ENCODE measurements at places on chromosomes 13 and 19.

GRCh38 chr13:37168151-37168550 lies 62.7 kb upstream of the CSNK1A1L start:
- DNase-seq = no peak

DNA sequence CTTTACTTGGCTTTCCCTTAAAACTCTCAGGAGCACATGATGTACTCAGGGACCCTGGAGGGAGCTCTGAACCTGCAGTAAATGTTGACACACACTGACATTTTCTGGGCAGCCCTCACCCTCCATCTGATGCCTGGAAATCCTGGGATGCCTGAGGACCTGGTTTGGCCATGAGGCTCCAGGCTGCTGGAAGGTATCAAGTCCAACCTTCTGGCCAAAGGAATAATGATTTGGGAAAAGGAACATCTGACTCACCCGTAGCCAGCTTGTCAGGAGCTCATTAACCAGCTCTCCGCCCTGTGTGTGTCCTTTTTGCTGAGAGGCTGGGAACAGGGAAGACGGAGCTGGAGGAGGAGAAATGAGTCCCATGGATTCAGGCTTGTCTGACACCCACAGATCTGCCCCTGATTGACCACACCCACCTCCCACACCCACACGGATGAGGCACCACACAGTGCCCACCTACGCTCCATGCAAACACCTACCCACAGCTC lies 10.3 kb downstream of the ZNF558 start:
- DNase-seq = no peak

DNA sequence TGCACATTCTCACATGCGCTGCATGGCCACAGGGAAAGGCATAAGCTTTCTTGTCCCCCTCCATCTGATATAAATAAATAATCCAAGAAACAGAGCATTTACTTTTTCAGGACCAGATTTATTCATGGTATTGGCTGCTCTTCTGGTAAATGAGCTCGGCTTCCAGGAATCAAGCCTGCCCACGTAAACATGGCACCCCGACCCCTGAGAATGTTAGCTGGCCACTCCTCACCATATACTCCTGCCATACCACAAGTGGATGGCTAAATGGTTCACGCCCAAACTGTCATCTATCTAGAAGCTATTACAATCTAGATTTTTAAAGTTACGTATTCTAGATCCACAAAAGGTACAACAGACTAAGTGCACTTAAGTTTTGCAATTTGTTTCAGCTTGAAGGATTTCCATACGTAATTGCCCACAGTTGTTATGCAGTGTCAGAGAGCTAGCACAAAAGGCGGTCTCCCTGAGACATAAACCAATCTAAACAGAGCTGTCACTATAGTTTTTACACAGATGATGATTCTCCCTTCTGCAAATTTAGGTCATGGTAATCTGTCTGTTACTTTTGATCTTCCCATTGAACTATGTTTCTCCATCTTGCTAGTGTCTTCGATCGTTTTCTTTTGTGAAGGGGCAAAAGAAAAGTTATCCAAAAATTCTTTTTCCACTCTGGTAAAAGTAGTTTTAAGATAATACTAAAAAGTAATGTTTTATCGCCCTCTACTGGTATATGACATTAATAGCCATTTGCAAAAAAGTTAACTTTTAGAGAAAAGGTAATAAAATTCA lies 16.2 kb upstream of the FOXO1 start:
- no peak for DNase-seq

DNA sequence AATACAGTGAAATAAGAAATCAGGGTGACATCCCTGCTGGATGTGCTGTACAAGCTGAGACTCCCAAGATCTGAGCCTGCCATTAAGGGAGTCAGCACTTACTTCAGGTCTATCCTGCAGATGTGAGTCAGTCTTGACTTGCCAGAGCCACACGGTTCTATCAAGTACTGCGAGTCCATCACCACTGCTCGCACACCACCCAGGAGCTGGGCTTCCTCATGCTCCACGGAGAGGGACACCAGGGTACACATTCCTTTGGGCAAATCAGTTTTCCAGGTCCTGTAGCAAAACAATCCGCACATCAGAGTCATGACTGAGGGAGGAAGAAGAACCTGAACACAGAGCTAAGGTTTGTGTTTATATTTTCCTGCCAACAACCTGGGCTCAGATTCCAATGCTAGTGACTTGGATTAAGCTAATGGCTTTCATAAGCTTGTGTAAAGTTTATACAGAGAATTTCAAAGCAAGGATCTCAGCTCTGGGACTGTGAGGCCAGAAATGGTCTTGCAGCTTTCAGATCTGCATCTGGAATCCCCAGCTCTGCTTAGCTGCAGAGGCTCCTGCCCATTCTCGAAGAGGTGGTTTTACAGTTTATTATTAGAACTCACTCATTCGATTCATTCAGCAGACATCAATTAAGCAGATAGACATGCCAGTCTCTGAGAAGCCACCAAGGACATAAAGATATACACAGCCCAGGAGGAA lies 90.6 kb downstream of the KL start:
- DNase-seq = no peak

DNA sequence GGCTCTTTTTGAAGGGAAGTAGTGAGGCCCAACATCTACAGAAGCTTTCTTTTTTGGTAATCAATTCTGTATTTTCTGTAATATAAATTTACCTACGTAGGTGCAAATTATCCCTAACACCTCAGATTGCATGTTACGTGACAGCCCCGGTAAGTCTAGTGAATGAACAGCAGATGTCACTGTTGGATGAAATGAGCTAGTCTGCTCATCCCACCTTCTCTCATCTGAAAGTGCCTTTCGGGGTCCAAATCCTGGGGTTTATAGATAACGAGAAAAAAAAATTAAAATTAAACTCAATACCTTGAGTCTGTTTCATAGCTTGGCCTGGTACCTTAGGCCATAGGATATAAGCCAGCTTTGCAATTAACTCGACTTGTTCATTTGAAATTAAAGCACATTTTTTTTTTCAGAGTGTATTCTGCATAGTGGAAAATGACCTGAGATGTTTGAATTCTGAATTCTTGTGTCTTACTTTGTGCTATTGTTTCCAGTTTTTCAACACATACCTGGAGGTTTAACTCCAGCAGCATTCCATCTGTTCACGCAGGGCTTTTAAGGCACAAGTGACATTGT lies 548.2 kb downstream of the GPC5 start:
- no peak for DNase-seq

- no peak for DNase-seq
Measured at GRCh38 chr13:76009267-76009890, 373.2 kb downstream of the LMO7 start.

GRCh38 chr19:16714702-16715287 lies 4.9 kb upstream of the NWD1 start:
- no peak for DNase-seq

DNA sequence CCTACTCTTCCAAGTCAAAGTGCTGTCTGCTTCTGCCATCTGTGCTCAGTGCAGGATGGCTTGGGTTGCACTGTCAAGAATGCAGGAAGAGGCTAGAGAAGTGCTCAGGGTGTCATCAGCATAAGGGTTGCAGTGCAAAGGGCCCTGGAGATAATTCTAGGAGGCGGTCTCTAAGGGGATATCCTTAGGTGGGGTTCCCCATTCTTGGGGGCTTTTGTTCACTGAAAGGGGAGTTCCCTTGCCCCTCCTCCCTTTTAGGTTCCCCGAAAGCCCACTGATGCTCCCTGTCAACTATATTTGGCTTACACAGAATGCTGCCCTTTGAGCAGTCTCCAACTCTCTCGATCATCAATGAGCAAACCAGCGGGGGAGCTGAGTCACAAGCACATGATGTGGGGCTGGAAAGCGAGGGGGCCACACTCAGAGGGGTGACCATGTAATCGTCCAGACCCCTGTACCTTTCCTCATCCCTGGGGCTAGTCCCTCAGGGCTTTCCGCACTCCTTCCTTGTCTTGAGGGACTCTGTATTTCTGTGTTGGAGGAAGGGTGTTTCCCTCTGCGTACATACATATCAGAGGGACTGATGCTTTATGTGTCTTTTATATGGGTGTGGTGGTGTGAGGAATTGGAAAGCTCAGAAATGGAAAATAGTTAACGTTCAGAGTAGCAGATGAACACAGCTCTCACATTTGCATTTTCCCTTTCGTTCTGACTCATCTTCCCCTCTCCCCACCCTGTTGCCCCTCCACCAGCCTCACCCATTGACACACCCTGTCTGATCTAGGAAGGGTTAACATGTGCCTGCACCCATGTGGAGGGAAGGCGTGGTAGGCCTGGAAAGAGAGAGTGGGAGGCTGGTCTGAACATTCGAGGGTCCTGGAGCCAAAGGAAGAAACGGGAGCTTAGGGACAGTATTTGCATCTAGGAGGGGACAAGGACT lies 6.7 kb downstream of the ZBTB32 start:
- no peak for DNase-seq

DNA sequence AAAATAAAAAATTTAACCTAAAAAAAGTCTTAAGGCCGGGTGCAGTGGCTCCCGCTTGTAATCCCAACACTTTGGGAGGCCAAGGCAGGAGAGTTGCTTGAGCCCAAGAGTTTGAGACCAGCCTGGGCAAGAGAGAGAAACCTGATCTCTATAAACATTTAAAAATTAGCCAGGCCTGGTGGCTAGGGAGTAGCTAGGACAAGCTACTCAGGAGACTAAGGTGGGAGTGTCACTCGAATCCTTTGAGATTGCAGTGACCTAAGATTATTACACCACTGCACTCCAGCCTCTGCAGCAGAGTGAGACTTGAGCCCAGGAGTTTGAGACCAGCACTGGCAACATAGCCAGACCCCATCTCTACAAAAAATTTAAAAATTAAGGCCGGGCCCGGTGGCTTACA lies 1.1 kb downstream of the CCDC97 start:
- no peak for DNase-seq

DNA sequence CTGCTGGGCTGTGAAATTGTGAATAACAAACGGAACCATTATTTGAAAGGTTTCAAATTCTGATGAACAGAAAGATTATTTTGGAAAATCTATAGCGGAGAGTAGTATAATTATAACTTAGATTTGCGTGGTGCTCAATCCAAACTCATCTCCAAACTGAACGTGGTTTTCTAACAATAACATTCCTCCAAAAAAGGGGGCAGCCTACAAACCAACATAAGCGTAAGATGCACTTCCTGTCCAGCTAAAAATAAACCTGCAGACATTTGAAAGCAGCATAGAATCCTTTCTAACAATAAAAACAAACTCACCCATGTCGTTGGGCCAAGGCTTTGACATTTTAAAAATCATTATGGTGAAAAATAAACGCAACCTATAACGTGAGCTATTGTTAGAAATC lies 178.4 kb downstream of the COL4A1 start:
- no peak for DNase-seq

DNA sequence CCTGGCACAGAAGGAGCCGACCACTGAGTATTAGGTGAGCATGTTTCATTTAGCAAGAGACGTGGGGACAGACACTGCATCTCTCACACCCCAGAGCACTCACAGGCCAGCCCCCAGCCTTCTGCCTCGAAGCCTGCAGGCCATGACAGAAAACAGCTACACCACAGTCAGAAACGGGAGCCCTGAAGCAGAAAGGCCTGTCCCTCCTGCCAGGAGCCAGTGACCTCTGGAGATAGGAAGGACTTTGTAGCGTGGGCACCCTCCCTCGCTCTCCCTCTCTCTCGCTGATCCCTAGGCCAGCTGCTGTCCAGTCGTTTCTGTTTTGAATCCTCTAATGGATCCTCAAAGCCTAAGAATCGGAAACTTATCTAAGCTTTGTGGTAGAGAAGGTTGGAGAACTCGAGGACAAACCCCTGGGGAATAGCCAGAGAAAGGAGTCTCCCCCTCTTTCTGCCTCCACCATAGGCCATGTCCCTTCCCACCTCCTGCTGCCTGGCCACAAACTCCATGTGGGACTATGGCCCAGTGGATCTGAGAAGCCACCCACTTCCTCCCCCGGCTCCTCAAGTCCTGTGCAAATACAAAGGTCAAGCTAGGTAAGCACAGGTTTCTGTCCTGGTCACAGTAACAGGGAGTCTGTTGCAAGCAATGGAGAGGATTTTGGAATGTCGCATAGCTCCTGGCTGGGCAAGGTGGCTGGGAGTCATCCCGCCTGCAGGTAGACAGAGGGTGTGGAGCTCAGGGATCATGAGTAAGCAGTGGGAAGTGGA lies 95.1 kb downstream of the NUFIP1 start:
- DNase-seq = no peak
